ENCODE measurements at places on chromosomes 16 and 17.
A peak's percentile ranks its signal among the peaks of the same experiment; 100 is the strongest.

GRCh38 chr17:27354491-27355081, 60.7 kb downstream of the WSB1 start:
- no peak for DNase-seq

- DNase-seq, result no peak
These were observed 257.1 kb upstream of the EEF2KMT start for GRCh38 chr16:5354645-5355044.

- DNase-seq, result peak; percentile 30
These were observed 183.9 kb downstream of the PARN start for GRCh38 chr16:14445937-14446715.

DNA sequence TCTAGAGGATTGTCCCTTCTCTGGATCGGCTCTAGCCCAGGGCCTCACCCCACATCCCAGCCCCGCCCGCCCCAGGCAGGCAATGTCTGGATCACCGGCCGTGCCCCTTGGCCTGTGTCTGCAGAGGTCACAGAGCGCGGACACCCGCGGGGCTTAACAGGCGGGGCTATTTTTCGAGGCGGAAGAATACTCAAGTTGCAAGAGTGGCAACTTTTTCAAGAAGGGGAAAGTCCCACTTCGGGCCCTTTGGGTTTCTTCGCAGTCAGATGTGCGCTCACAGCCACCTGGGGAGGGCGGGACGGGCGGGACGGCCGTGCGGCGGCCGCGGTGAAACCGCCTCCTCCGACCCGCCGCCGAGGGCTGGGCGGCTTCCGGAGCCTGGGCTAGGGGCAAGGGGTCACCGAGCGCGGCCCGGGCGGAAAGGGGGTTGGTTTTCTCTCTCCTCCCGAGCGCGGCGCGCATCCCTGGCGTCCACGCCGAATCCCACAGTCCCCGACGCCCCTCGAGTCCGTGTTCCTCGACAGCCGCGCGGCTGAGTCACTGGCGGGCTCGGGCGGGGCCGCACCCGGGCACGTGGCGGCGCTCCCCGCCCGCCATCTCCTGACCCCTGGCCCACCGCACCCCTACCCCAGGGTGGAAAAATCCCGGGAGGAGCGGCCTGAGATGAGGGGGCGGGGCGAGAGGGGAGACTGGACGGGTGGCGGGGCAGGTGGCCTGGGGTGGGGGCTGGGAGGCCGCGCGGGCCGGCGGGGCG, 1.2 kb upstream of the PFN1 start:
- peak; percentile 74 for DNase-seq

- DNase-seq, result no peak
These were observed 11.8 kb downstream of the LASP1 start for GRCh38 chr17:38881600-38882191.

GRCh38 chr16:4679156-4679849, 14.1 kb upstream of the NUDT16L1 start:
- DNase-seq, result no peak

DNA sequence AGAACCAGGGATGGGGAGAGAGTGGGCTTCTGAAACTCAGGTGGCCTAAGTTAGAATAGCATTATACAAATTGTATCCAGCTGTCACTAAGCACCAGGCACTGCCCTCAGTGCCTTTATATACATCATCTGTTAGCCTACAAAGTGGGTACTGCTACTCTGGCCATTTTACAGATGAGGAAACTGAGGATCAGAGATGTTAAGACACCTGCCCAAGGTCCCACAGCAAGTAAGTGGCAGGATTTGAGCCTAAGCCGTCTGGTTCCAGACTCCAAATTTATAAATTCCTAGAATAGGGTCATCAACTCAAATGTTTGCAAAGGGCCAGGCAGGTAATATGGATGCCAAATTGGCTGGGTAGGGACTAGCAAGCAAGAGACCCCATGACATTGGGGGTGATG, 2.3 kb downstream of the ORAI3 start:
- no peak for DNase-seq

- DNase-seq, result no peak
These were observed 54.8 kb downstream of the SDK2 start for GRCh38 chr17:73589363-73589980.

- no peak for DNase-seq
These were observed 19.0 kb upstream of the KDM6B start for GRCh38 chr17:7814969-7815368.

- DNase-seq, result peak; percentile 96
These were observed at the start of the genes CIAPIN1 and COQ9 for GRCh38 chr16:57447186-57447962. Gene CIAPIN1 (minus strand): TSS chr16:57447385. CDS start chr16:57440928, 6,457 bp downstream. Gene COQ9 (plus strand): TSS chr16:57447479. CDS start chr16:57447506, 27 bp downstream.

DNA sequence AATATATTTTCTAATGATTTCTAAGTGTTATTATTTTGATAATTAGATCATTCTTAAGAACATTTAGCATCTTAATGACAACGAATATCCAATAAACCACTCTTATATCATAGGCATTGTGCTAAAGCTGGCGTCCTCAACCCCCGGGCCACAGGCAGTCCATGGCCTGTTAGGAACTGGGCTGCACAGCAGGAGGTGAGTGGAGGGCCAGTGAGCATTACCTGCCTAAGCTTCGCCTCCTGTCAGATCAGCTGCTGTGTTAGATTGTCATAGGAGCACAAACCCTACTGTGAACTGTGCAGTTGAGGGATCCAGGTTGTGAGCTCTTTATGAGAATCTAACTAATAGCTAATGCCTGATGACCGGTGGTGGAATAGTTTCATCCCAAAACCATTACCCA, 3.7 kb downstream of the DUXB start:
- no peak for DNase-seq

DNA sequence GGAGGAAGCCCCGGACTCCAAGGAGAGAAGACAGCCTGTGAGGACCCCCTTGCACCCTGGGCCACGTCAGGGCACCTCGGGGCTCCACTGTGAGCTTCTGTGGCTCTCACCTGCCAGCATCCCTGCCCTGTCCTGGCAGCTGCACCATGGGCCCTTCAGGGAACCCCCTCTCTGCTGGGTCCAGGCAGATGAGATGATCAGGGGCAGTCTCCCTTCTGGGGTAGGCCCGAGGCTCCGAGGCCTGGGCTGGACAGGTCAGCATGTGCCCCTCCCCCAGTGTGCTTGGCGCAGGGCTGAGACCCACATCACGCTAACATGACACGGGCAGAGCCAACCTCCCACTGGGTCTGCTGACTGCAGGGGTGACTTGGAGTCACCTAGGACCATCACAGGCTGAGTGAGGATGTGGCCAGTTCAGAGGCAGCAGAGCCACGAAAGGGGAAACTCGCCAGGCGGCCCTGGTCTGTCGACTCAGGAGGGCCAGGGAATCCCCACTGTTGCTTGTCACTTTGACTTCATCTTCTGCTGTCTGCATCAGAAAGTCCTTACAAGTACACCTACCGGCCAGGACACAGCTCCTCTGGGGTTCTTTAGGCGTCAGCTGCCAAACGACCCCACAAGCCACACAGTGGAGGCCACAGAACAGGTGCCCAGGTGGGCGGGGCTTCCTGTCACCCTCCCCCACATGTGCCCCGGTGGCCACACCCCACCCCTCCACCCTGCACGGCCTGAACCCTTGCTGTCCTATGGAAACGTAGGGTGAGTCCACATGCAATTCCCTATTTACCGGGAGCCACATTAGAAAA, 2.2 kb downstream of the GALNS start:
- no peak for DNase-seq

DNA sequence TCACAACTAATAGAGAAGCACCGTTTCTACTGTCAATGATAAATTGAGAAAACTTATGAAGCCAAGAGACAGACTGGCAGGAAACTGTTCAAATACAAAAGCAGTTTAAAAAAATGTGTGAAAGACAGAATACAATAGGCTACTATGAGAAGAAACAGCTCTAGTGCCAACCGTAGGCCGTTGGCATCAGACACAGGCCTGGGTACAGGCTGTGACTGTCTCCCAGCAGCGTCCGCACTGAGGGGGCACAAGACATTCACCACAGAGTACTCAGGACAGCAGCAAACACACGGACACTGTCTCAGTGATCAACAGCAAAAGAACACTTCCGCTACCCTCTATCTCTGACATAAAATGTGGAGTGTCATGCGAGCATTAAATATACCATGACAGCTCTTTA, 7.8 kb upstream of the C1QBP start:
- DNase-seq, result no peak

DNA sequence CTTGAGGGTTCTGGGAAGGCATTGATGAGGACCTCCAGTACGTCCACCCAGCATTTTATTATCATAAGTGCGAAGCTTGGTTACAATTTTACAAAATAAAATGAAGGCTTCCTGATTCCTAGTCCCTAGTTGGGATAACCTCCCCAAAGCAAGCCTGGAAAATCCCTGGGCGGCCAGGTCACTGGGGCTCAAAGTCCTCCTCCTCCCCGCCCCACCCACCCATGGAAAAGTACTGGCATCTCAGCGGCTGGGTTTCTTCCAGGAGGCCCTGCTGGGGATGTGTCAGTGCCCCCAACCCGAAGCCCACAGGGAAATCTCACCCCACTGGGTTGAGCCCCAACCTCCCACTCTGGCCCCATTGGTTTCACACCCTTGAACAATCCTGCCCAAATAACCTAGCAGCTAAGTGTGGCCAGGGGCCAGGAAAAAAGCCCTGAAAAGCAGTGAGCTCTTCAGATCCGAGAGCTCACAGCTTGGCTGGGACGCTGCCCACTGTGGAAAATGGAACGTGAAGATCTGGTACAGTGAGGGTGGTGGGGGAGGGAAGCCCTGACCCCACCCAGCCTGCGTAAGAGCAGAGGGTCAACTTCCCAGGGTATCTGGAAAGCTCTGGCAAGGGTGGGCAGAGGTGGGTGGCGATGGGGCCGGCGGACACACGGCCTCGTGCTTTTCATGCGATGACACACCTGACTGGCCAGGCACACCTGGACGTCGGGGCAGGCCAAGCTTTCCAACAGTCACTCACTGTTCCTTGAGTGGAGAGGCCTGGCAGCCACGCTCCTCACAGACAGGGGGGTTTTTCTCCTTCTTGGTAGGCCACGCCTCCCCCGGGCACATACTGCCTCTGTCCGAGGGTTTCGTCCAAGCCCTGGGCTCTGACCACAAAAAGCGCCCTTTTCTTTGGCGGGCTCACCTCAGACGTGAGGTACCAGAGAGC, 324.5 kb downstream of the SOX9 start:
- DNase-seq, result no peak

GRCh38 chr17:17480593-17481148, 3.9 kb downstream of the MED9 start:
- DNase-seq, result no peak

- peak; percentile 26 for DNase-seq
These were observed 6.3 kb upstream of the USP31 start for GRCh38 chr16:23155445-23156049.

- no peak for DNase-seq
These were observed 37.3 kb downstream of the SMG6 start for GRCh38 chr17:2266045-2266864.

GRCh38 chr17:48760411-48760810, 31.9 kb upstream of the HOXB13 start:
- DNase-seq, result no peak

- DNase-seq, result peak; percentile 21
These were observed 194.6 kb upstream of the SDK2 start for GRCh38 chr17:73838815-73839214.

GRCh38 chr16:56614549-56614991, 6.2 kb downstream of the MT2A start:
- no peak for DNase-seq

GRCh38 chr16:89847940-89848297, 19.6 kb downstream of the SPIRE2 start:
- DNase-seq, result no peak

- no peak for DNase-seq
These were observed 69.8 kb downstream of the KSR1 start for GRCh38 chr17:27525836-27526603.

- no peak for DNase-seq
These were observed 3.3 kb downstream of the LRRC46 start for GRCh38 chr17:47834756-47835155.

DNA sequence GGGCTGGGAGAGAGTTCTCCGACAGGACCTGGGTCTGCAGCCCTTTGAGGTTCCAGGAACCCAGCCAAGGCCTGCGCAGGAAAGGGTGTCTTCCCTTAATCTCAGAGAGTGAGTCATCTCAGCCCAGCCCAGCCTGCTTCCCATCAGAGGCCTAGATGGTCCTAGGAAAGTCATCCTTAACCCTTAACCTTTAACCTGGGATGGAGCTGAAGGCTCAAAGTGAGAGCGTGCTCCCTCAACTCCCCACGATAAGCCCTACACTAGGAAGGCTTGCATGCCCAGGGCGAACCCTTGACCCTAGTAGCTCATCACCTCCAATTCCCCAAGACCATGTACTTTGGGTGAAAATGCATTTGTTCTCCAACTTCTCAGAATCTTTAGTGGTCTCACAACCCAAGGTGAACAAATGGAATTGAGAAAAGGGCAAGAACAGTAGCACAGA, 4.8 kb upstream of the ATXN7L3 start:
- no peak for DNase-seq

- DNase-seq, result no peak
These were observed 56.4 kb downstream of the CHD9 start for GRCh38 chr16:53111078-53111791.

GRCh38 chr16:1825864-1826690, 548 bp downstream of the HAGH start:
- DNase-seq, result peak; percentile 70

DNA sequence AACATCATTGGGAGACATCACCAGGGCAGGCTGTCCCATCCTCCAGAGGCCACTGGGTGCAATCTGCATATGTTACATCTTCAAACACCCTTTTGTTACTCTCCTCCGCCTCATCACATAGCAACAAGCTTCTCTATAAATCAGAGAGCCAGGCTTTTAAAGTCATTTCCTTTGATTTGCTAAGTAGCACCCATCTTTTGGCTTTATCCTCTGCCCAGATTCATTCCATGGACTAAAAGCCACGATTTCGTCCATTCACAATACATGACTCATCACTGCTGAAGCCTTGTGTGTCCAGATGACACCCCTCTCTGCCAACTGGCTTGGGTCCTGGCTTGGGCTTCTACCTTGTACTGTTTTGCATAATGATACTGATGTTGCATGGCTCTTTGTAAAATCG, 2.0 kb upstream of the KRT38 start:
- DNase-seq, result no peak

DNA sequence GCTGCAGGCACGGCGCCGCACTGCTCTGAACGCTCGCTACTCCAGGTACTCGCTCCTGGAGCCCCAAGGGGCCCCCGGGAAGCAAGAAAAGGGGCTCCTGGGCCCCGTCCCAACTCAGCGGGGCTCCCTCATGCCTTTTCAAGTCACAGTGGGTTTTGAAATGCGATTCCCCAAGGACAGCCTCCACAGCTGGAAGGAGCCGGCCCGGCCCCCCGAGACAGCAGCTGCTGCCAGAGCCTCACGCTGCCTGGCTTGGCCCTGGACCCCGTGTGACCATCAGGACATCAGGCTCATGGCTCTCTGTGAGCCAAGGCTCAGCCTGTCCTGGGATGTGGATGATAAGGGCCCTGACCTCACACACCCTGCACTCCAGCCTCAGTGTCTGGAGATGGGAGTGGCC, 80.6 kb downstream of the LMF1 start:
- peak; percentile 14 for DNase-seq

Data from glutamatergic neuron (in vitro differentiated cells).